Sigmoid colon (tissue), 7 donors: ENCODE measurements at places on chromosomes 12 and 14. TPM values are rescaled to one million over a fixed set of nuclear protein-coding genes. Genes with fewer than 3 reads are reported as not detected.
A peak's percentile ranks its signal among the peaks of the same experiment; 100 is the strongest.

Gene KCNMB4
- total RNA-seq = 6.4 TPM

Gene FBLN5
- total RNA-seq = 91.8 TPM

Gene HOXC13
- not detected for total RNA-seq

Gene AQP6
- 0.14 TPM for total RNA-seq

Gene PRR4
- total RNA-seq = 4.4 TPM

Gene GALNT16
- total RNA-seq = 12.5 TPM

Gene SMIM41
- total RNA-seq = 5.7 TPM

Gene KRT79
- not detected for total RNA-seq

Gene CERS5
- 29.1 TPM for total RNA-seq

Gene CAPS2
- 7.8 TPM for total RNA-seq

Gene NT5DC3
- 346 TPM for total RNA-seq

Gene TM7SF3
- 46.4 TPM for total RNA-seq

Gene HSPA2
- total RNA-seq = 80.3 TPM

GRCh38 chr14:103052407-103052806, 4.9 kb downstream of the CDC42BPB start:
- no peaks in the 10 kb centered on the region for H3K36me3 ChIP-seq
- no peak overlapping the region for H3K27ac ChIP-seq
- DNase-seq = no peak
- no peaks in the 10 kb centered on the region for H3K4me1 ChIP-seq

GRCh38 chr12:131990066-131990979, 40.6 kb downstream of the EP400 start:
- no peak overlapping the region for H3K4me3 ChIP-seq
- H3K27ac ChIP-seq = no peak overlapping the region
- DNase-seq = no peak
- H3K27me3 ChIP-seq = no peaks in the 10 kb centered on the region
- peaks cover 56% of the 10 kb centered on the region for H3K36me3 ChIP-seq

DNA sequence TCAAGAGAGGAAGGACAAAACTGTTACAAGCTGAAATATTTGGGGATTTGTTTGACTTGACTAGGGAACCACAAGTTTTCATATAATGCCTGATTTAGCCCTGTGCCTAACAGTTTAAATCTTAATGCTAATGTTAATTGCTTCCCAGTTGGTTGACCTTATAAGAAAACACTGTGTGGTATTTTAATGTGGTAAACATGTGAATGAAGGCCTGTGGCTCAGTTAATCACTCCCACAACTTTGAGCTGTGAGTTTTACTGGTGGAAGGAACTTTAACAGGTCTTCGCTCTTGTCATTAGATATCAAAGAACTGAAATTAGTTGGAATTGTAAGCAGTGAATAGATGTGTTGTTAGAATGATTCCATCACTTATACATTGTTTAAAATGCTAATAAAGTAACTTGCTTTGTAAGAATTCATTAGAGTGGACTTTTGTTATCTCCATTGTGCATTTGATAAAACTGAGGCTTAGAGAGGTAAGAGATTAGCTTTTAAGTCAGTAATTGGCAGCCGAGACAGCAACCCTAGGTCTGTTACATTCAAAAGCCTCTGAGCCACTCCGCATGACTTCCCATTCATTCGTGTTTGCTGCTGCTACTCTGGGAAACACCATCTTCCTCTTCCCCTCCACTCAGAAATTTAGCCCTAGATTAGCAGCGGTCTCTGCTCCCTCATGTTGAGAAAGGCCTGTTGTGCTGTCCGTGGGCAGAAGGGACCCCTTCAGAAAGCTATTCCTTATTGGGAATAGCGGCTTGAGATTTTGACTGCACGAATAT, 1.0 kb upstream of the TBK1 start:
- peaks cover 30% of the 10 kb centered on the region for H3K36me3 ChIP-seq
- no peak for DNase-seq
- H3K27ac ChIP-seq = peak overlapping the region; percentile 97
- peaks cover 30% of the 10 kb centered on the region for H3K4me1 ChIP-seq
- H3K4me3 ChIP-seq = peak overlapping the region; percentile 94

GRCh38 chr14:39107591-39107996, 4.6 kb upstream of the SEC23A start:
- no peaks in the 10 kb centered on the region for H3K27me3 ChIP-seq
- no peaks in the 10 kb centered on the region for H3K36me3 ChIP-seq

DNA sequence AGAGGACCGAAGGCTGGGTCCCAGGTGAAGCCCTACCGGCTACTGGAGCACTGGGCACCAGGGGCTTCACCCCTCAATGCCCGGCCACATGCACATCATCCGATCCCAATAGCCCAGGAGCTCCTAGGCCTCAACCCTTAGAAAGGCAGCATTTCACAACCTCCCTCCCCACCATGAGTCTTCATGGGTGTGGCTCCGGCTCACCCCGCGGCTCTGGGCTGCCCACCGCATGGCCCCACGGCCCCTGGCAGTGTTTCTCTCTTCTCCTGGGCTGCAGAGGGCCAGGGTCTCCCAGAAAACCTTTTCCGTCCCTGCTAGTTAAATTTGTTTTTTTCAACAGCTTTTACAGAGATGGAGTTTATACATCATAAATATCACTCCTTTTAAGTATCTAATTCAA, 28.6 kb upstream of the DLK1 start:
- H3K4me1 ChIP-seq = no peaks in the 10 kb centered on the region
- no peaks in the 10 kb centered on the region for H3K27me3 ChIP-seq
- no peak for DNase-seq
- H3K27ac ChIP-seq = no peak overlapping the region

DNA sequence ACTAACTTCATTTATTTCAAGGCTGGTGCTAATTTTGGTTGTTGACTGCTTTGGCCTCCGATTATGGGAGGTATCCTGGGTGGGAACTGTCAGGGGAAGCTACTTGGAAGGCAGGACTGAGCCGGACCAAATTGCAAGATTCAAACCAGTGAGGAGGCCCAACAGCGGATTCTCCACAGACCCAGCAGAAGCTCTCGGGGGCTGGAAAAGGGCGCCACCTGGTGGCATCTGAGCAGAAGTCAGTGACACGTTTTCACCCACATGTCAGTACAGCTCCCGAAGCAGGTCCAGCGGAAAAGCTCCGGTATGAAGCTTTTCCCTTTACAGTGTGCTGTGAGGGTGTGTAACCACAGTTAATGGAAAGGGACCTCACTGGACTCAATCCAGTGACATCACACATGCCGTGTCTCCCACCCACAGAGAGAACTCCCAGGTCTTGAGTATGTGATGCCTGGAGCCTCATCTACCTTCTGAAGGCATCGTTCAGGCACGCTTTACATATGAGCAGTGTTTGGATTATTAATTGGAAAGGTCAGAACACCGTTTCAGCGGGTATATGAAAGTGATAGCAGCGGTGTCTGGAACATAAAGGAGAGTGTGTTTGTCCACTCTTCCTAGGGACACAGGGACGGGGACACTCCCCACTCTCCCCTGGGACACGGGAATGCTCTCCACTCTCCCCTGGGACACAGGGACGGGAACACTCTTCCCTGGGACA, 3.6 kb upstream of the P2RX2 start:
- no peak overlapping the region for H3K4me3 ChIP-seq
- no peaks in the 10 kb centered on the region for H3K36me3 ChIP-seq
- H3K27ac ChIP-seq = no peak overlapping the region
- DNase-seq = peak; percentile 91
- peaks cover 40% of the 10 kb centered on the region for H3K27me3 ChIP-seq

- no peak for DNase-seq
- H3K4me1 ChIP-seq = peaks cover 67% of the 10 kb centered on the region
- no peaks in the 10 kb centered on the region for H3K36me3 ChIP-seq
- no peak overlapping the region for H3K4me3 ChIP-seq
These were observed 46.3 kb downstream of the CCNK start for GRCh38 chr14:99527427-99528076.

DNA sequence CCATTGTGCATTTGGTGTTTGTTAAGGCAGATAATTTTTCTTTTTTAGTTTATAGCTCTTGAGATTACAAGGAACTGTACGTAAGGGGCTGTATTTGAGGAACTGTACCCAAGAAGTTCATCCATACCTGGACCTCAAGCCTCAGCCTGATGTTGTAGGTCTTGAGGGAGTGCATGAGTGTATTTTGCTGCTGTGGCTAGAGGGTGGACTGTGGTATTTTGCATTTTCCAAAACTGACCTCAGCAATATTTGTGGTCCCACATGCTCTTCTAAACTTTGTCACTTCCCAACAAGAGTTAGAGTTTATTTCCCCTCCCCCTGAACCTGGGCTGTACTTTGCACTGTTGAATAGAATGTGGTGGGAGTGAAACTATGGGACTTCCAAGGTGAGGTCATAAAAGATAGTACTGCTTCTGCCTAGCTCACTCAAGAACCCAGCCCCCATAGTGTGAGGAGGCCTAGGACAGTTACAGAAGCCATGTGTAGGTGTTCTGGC, 42.2 kb upstream of the FBXO33 start:
- no peak overlapping the region for H3K27ac ChIP-seq
- H3K27me3 ChIP-seq = no peaks in the 10 kb centered on the region
- DNase-seq = no peak

DNA sequence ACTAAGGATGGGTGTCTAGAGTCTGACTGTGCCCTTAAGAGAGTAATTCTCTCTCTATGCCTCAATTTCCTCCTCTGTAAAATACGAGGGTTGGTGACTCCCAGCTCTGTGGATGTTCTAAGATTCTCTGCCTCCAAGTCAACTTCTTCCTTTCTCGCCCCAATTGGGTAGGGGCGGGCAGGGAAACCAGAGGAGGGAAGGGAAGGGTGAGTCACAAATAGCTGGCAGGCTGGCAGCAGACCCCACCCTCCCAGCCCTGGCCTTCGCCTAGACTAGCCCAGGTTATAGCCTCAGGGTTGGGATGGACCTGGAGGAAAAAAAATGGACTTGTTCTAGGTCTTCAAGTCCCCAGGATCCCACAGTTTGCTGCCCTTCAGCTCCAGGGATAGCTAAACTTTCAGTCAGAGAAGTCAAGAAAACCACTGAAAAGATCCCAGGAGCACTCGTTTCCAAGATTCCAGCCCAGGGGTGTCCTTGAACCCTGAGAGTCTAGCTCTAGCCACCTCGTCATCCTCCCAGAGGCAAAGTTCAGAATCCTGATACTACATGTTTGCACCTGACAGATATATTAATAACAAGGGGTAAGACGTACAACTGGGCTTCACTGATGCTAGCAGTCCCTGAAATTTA, 2.3 kb downstream of the DGKA start:
- H3K27me3 ChIP-seq = no peaks in the 10 kb centered on the region
- no peak overlapping the region for H3K27ac ChIP-seq
- H3K36me3 ChIP-seq = no peaks in the 10 kb centered on the region
- no peak overlapping the region for H3K4me3 ChIP-seq
- peaks cover 38% of the 10 kb centered on the region for H3K4me1 ChIP-seq

DNA sequence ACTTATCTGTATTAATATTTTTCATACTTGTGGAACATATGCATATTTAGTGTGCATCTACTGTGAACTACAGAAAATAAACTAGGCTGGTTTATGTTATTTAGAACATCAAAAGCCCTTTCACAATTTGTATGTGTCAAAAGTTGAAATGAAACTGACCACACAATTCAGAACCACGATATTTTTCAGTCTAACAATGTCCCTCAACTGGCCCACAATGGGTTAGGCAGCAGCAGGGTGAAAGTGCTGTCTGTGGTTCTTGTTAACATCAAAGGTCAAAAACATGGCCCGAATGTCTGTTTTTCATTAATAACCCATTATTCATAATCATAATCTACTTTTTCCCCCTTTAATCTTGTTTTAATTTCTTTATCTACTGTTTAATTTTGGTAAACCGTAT, 559.9 kb upstream of the ATP2B1 start:
- no peaks in the 10 kb centered on the region for H3K4me1 ChIP-seq
- no peak for DNase-seq
- no peaks in the 10 kb centered on the region for H3K27me3 ChIP-seq
- H3K27ac ChIP-seq = no peak overlapping the region
- no peaks in the 10 kb centered on the region for H3K36me3 ChIP-seq
- H3K4me3 ChIP-seq = no peak overlapping the region

DNA sequence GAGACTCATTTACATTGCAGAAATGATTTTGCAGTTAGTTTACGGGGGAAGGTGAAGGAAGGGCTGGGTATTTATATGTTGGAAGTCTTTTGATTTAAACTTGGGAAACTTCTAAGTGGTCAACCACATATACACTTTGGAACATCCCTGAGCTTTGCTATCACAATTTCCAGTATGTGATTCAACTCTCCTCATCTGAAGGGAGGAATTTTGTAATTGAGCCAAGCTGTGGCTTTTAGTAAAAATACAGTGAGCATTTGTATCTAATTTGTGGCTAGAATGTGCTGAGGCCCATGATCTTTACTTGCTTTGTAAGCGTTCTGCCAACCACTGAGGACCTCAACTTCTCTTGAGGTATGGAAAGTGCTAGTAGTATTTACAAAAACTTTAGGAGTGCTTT, 235.0 kb upstream of the PDZRN4 start:
- no peaks in the 10 kb centered on the region for H3K4me1 ChIP-seq
- no peak overlapping the region for H3K27ac ChIP-seq
- H3K36me3 ChIP-seq = no peaks in the 10 kb centered on the region
- H3K27me3 ChIP-seq = no peaks in the 10 kb centered on the region
- no peak for DNase-seq

DNA sequence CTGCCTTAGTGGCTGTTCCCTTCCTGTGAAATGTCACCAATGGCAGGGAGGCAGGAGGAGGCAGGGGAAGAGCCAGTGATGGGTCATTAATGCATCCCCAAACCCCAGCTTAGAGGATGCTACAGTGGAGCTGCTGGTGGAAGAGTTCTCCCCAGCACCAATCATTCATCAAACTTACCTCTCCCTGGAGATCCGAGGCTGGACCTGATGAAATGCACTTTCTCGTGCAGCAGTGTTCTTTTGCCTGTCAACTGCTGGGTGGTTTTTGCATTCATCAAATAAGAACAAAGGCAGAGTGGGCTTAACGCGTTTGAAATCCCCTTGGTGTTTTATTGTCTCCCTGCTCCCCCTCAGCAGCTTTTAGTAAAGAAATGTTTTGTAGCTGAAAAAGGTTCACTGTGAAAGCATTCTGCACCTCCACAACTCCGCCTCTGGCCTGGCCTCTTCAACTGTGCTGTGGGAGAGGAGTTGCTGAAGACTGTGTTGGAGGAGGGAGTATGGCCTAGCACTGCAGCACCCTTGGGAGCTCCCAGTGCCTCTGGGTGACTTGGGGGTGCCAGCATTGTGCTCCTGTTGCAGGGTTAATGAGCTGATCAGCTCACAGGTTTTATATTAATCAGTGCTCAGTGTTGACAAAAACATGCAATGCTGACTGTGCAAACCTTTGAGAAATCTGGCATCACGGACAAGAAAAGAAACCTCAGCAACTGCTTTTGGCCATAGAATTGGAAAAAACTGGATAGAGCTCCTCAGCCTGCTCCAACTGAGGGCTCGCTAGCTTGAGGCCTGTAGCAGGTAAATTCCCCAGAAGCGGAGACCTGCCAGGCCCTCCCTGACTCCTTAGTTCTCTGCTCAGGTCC, 14.4 kb downstream of the TSPAN9 start:
- H3K4me3 ChIP-seq = no peak overlapping the region
- DNase-seq = no peak
- no peak overlapping the region for H3K27ac ChIP-seq
- H3K4me1 ChIP-seq = no peaks in the 10 kb centered on the region
- no peaks in the 10 kb centered on the region for H3K36me3 ChIP-seq

DNA sequence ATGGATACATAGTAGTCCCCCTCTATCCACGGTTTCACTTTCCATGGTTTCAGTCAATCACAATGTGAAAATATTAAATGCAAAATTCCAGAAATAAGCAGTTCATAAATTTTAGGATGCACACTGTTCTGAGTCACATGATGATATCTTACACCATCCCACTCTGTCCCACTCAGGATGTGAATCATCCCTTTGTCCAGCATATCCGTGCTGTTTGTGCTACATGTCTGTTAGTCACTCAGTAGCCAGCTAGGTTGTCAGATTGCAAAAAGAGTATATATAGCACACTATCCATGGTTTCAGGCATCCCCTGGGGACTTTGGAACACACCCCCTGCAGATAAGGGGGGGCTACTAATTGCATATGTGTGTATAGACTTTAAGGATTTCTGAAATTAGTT, 8.1 kb upstream of the NAA30 start:
- no peaks in the 10 kb centered on the region for H3K36me3 ChIP-seq
- no peak for DNase-seq
- H3K4me3 ChIP-seq = no peak overlapping the region
- no peaks in the 10 kb centered on the region for H3K4me1 ChIP-seq
- no peak overlapping the region for H3K27ac ChIP-seq
- H3K27me3 ChIP-seq = no peaks in the 10 kb centered on the region
